ENCODE measurements at places on chromosomes 11 and 22.
A peak's percentile ranks its signal among the peaks of the same experiment; 100 is the strongest.

DNA sequence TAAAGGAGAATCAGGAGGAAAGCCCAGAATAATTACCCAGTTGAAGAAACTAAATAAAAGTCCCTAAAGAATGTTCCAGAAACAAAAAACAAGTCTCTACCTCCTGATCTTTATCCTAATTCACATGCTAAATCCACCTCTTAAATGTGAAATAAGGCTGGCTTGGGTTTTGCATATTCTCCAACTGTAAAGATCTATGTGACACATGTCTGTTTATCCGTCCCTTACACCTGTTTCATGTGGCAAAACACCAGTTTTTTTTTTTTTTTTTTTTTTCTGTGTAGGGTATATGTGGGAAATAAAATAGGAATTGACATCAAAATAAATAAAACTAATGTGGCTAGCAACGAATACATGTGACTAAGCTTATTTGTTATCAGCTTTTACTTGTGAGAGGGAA lies 70.5 kb downstream of the NARS2 start:
- DNase-seq, result no peak

DNA sequence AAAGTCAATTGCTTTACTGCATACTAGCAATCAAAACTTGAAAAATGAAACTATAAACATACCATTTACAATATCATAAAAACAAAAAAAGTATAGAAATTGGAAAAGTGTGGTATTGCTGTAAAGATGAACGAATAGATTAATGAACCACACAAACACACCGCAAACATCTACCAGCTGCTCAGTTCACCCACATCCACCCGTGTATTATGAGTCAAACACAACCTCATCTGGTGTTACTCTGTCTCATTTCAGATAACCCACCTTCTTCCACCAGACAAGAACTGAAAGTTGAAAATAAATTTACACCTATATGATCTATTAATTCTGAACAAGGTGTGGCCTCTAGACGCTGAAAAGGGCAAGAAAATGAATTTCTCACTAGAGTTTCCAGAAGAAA lies 53.3 kb downstream of the BLID start:
- DNase-seq, result no peak

GRCh38 chr11:67600324-67601029 lies 6.3 kb upstream of the NDUFV1 start:
- DNase-seq, result no peak

DNA sequence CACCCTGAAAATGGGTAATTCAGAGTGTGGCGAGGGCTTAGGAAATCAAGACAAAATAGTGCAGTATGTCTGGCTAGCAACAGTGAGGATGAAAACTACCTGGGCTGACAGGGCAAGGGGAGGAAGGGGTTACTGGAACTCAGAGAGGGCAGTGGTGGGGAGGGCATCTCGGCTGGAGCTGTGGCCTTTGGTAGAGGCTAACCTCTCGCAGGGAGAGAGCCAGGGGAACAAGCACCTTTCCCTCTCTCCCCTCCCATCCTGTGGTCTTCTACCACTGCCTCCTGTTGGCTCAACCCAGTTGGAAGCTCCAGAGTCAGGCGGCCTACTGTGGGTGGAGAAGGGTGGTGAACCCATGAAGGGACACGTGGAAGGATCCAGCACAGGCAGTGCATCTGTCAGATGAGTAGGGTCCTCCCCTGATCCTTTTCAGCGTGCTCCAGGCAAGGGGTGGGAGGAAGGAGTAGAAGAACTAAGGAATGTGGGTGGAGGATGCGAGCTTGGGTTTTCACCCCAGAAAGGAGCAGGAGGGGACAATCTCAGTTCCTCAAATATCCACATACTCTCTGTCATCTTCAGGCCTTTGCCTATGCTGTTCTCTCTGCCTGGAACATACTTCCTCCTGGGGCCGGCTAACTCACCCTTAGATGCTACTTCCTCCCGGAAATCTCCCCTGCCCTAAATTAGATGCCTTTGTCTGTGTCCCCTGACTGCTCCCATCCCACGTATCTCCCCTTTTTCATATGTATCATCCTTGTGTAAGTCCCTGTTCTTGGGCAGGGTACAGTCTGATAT lies 6.2 kb upstream of the KCNE3 start:
- no peak for DNase-seq

DNA sequence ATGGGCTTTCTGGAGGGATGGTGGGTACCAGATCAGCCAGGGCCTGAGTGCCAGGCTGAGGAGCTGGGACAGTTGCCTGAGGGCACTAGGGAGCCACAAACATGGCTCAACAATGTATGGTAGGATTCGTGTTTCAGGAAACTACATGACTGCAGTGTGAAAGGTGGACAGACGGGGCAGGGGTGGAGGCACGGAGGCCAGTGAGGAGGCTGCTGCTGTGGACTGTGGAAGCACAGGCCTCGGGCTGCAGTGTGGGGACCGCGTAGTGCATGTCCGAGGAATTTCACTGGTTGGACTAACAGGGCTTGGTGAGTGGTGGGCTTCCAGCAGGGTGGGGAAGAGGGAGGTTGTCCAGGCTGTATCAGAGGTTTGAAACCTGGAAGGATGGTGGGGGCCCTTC lies 7.8 kb downstream of the P2RY2 start:
- DNase-seq, result no peak

- DNase-seq, result no peak
Observed at GRCh38 chr11:126608658-126609057, 253.2 kb downstream of the ST3GAL4 start.

DNA sequence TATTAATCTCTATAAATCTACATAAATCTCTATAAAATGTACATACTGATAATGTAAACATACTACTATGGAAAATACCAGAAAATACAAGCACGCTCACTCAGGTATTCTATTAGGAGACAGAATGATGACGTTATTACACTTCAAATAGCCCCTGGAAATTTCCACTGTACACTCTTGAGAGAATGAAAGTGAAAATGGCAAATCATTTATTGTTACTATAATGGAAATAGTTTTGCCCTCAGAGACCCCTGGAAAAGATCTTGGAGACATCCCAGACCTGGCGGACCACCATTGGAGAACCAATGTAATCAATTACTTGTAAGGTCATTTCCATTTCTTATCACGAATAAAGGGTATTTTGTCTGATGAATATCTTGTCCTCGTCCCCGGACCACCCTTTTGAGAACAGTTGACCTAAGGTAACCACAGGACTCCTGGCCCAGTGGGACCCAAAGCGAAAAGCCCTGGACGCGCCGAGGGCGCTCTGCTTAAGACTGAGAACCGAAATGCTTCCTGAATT lies 509 bp upstream of the PRRG4 start:
- DNase-seq, result no peak

GRCh38 chr22:43980579-43980978 lies 25.3 kb downstream of the SAMM50 start:
- no peak for DNase-seq

DNA sequence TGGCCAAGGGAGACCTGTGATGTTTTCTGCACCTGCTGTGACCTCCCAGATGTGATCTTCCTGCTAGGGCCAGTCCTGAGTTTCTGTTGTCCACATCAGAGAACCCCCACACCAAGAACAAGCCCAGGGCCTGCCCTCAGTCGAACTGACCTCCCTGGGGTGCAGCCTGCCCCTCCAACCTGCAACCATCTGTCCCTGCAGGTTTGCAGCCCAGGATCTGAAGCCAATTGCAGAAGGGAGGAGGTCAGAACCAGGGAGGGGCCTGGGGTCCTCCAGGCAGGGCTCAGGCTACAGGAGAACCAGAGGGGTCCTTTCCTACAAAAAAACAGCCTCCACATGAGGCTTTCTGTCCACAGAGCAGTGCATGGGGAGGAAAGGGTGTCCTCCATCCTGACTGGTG lies 807 bp downstream of the TRIM3 start:
- DNase-seq, result no peak

DNA sequence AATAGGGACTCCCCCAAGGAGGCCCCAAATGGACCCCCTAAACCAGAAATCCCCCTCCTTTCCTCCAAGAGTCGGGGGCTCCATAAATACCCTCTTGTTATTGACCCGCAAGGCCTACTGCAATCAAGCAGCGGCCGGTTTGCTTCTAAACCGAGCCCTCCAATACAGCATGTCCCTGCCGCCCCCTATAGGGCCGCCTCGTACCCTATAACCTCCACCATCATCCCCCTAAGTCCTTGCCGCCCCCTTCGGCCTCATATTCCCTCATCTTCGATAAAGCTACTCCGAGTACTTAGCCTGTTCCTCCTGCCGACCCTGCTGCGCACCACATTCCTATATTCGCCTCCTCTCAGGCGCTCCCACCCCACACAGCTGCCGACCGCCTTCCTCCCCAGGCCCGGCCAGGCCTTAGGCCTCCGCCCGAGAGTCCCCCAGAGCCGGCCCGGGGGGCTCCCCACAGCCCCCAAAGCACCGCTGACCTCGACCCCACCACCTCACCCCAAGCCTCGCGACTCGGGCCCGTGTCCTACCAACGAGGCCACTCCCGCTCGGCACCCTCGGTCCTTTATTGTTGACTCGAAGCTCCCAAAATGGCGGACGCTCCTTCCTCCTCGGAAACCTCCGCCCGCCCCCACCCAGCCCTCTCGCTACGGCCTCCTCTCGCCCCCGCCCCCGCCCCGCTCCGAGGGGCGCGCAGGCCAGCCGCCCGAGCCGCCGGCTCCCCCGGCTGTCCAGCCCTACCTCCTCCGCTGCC lies 430 bp downstream of the DDX6 start:
- peak; percentile 52 for DNase-seq

GRCh38 chr11:83852775-83853442 lies 566.7 kb upstream of the CCDC90B start:
- DNase-seq, result no peak

GRCh38 chr11:105177658-105178057 lies 38.1 kb upstream of the CARD18 start:
- DNase-seq, result no peak

GRCh38 chr11:86396396-86396795 lies 21.7 kb downstream of the CCDC81 start:
- DNase-seq, result no peak

DNA sequence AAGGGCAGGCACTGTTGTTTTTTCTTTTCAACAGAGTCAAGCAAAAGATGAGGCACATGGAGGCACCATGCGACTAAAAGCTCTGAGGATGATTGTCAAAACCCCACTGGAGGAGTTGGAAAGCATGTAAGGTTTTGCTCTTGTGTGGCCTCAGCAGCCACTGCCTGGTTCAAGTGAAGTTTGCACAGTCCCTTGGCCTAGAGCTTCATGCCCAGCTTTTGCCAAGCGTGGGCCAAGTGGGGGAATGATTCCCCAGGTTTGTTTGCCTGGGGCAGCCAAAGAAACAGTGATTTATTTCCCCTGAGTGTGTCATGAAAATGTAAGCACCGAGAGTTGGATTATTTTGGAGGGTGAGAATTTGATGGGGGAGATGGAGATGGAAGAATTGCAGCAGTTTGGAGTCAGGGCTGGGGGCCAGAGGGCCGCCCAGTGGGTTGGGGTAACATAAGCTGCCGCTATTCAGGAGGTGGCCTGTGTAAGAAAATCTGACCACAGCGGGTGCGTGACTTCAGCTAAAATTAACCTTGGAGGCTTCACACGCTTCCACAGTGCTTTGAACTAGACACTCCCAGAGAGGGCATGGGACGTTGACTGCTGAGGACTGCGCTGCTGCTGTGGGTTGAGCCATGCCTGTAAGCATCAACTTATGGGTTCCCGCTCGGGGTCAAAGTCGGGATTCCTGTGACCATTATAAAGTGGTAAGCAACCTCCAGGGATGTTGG lies 100.7 kb downstream of the NAV2 start:
- DNase-seq, result no peak
